ENCODE measurements at places on chromosomes 12 and 14.

DNA sequence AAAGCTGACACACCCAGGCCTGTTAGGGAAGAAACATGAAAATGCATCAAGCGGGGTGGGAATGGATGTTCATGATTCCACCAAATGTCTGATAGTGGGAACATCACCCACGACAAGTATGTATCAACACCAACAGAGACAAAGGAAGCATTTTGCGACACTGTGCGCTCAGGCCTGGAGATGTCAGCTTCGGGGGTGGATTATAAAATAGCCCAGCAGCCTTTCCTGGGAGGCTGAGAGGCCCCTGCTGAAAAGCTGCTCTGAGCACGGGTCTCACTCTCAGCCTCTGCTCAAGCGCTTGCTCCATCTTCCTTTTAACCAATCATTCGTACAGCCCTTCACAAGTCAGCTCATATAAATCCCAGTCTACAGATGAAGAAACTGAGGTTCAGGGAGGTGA is 213.5 kb downstream of the BCL11B start:
- DNase-seq: no peak

GRCh38 chr12:107349008-107349747 is 255.8 kb upstream of the CRY1 start:
- DNase-seq: peak; percentile 83

GRCh38 chr14:64992328-64992885 is 5.7 kb downstream of the FNTB start:
- no peak for DNase-seq

- peak; percentile 43 for DNase-seq
Measured at GRCh38 chr12:95881331-95881955, 22.7 kb downstream of the SNRPF start.

- DNase-seq: peak; percentile 34
Measured at GRCh38 chr12:99767809-99768208, 120.3 kb downstream of the GARIN6 start.

GRCh38 chr12:64383675-64384074 is 6.9 kb downstream of the C12orf56 start:
- DNase-seq: no peak

DNA sequence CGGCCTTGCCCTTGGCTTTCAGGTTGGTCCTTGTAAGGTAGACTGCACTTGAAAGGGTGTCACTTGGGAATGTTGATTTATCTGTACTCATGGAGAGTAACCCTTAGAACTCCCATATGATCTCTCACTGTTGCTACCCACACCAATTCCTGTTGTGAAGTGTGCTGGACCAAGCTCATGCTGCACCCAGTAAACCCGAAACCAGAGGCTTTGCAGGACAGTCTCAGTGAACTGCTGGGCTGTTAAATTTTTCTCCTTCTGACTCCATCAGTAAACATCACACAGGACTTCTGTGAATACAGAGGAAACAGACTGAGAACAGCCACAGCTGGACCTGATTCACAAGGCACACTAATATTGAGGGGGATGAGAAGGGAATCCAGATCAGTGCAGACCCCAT is 783.0 kb downstream of the TMEM121 start:
- DNase-seq: no peak

GRCh38 chr12:121653999-121654398 is 15.5 kb downstream of the MORN3 start:
- DNase-seq: no peak

DNA sequence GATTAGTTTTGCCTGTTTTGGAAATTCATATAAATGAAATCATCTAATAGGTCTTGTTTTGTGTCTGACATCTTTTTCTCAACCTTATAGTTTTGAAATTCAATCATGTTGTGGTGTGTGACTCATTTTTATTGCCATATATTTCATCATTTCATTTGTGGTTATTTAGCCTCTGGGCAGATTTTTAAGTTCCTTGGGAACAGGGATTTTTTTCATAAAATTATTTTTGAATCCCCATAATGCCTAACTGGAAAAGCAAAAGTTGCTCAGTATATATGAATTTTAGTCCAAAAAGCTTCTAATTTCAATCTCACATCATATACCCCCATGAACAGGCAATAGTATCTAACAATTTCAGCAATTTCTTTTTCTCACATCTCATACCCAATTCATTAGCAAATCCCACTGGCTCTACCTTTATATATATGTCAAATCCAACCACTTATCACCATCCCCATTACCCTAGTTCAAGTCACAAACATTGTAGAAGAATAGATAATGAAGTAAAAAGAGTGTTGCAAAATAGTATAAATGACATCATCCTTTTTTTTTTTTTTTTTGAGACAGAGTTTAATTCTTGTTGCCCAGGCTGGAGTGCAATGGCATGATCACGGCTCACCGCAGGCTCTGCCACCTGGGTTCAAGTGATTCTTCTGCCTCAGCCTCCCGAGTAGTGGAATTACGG is 2.6 kb upstream of the OR6J1 start:
- peak; percentile 89 for DNase-seq

- DNase-seq: peak; percentile 64
Measured at GRCh38 chr12:26124446-26125399, at the start of gene BHLHE41. BHLHE41 (minus strand) TSS chr12:26125037; CDS start chr12:26124779, 258 bp downstream.

GRCh38 chr14:71138448-71139293 is 231.4 kb downstream of the PCNX1 start:
- peak; percentile 53 for DNase-seq

- DNase-seq: no peak
Measured at GRCh38 chr12:46455648-46456352, 83.2 kb upstream of the SLC38A2 start.

DNA sequence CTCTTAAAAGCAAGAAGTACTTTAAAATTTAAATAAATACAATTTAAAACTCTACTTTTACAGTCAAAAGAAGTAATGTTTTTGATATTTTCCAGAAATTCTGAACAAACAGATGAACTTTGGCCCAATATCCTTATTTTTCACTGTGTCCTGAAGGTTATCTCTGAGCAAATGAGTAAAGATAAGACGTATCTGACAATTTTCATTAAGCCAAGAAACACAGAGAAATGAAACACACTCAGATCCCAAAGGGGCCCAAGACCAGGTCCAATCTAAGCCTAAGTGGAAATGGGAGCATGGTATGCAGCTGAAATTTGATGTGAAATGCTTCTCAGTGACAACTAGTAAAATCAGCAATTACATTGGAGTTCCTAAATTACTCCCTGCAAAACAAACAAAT is 105.6 kb upstream of the COCH start:
- no peak for DNase-seq

DNA sequence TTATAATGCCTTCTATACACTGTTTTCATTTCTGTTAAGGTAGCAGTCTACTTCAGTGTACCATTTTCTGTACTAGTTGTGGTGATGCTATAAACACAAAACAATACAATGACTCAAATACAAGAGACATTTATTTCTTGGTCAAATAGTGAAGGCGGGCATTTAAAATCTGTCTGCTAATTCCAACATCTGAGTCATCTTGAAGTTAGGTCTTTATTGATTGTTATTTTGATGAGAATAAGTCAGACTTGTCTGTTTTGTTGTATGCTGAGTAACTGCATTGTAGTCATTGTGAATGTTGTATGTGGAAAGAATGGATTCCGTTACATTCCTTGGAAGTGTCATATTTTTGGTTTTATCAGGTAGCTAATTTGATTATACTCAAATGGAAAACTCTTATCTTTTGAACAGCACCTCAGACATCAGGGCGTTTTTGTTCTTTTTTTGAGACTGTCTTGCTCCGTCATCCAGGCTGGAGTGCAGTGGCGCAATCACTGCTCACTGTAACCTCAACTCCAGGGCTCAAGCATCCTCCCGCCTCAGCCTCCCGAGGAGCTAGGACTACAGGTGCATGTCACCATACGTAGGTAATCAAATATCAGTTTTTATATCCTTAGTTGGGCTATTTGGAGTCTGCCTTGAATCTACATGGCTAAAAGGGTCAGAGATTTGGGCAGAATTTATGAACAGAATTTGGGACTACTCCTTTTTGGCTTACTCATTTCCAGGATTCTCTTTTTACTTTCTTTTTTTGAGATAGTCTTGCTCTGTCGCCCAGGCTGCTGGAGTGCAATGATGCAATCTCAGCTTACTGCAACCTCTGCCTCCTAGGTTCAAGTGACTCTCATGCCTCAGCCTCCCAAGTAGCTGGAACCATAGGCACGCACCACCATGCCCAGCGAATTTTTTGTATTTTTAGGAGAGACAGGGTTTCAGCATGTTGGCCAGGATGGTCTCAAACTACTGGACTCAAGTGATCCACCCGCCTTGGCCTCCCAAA is 56.8 kb downstream of the PAPLN start:
- DNase-seq: no peak

- DNase-seq: no peak
Measured at GRCh38 chr12:111022386-111022785, 102.0 kb upstream of the MYL2 start.

- DNase-seq: peak; percentile 64
Measured at GRCh38 chr14:61678975-61679374, 16.3 kb upstream of the HIF1A start.

GRCh38 chr12:108634341-108634751 is 652 bp upstream of the SELPLG start:
- DNase-seq: no peak

- peak; percentile 45 for DNase-seq
Measured at GRCh38 chr14:24971255-24971654, 78.7 kb downstream of the STXBP6 start.

GRCh38 chr14:58299401-58300330 is 1.3 kb downstream of the ARID4A start:
- no peak for DNase-seq

GRCh38 chr12:89210277-89210676 is 142.0 kb downstream of the DUSP6 start:
- no peak for DNase-seq

DNA sequence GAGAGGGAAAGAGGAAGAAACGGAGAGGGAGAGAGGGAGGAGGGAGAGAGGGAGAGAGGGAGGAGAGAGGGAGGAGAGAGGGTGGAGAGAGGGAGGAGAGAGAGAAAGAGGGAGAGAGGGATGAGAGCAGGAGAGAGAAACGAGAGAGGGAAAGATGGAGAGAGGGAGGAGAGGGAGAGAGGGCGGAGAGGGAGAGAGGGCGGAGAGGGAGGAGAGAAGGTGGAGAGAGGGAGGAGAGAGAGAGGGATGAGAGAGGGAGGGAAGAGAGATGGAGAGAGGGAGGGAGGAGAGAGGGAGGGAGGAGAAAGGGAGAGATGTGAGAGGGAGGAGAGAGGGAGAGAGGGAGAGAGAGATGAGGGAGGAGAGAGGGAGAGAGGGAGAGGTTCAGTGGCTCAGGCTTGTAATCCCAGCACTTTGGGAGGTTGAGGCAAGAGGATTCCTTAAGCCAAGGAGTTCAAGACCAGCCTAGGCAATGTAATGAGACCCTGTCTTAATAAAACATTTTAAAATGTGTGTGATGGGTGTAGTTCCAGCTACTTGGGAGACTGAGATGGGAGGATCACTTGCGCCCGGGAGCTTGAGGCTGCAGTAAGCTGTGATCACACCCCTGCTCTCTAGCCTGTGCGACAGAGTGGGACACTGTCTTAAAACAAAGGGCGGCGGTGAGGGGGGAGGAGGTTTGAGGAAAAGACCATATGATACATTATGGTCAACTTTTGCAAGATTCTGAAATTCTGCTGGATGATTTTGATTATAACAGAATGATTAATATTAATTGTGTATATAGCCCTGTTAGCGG is 21.3 kb upstream of the SNRPF start:
- no peak for DNase-seq

DNA sequence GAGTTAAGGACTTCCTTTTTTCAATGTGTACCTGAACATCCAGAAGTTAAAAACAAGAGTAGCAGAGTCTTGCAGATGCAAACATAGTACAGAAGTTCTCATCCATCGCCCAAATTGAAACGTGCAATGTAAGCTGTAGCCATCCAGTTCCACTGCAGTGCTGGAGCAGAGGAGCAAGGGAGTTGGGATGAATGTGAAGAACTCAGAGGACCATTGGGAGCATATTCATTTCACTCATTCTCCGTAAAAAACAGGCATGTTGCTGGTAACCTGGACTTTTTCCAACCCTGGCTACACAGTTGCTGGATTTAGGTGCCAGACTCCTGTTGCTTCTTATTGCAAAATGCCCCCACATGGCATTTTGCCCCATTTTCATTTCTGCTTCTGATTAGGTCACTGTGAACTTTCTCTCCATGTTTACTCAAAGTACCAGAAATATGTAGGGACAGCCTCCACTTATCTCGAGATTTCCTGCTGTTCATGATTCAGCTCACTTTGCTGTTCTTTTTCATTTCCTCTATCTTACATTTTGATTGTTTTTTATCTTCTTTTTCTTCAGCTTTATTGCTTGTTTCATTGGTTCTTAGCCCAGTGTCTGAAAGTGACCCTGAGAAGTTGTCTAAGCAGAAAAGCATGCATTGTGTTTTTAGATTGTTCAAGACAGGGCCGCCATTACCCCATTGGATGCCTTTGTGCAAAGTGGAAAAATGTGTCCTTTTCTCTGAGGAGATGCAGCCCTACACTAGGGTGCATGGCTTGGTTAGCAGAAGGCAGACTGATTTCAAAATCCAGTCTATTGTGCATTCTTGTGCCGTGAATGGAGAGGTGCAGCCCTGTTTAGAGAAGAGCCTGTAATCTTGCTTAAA is 109.0 kb upstream of the AMIGO2 start:
- DNase-seq: peak; percentile 91

- no peak for DNase-seq
Measured at GRCh38 chr12:7012024-7012607, 6.2 kb downstream of the LPCAT3 start.

DNA sequence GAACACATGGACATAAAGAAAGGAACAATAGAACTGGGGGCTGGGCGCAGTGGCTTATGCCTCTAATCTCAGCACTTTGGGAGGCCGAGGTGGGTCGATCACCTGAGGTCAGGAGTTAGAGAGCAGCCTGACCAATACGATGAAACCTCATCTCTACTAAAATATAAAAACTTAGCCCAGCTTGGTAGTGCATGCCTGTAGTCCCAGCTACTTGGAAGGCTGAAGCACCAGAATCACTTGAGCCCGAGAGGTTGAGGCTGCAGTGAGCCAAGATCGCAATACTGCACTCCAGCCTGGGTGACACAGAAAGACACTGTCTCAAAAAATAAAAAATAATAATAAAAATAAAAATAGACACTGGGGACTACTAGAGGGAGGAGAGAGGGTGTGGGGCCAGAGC is 154.5 kb downstream of the SEC23A start:
- no peak for DNase-seq

- no peak for DNase-seq
Measured at GRCh38 chr14:22798528-22798927, 16.7 kb downstream of the SLC7A7 start.

DNA sequence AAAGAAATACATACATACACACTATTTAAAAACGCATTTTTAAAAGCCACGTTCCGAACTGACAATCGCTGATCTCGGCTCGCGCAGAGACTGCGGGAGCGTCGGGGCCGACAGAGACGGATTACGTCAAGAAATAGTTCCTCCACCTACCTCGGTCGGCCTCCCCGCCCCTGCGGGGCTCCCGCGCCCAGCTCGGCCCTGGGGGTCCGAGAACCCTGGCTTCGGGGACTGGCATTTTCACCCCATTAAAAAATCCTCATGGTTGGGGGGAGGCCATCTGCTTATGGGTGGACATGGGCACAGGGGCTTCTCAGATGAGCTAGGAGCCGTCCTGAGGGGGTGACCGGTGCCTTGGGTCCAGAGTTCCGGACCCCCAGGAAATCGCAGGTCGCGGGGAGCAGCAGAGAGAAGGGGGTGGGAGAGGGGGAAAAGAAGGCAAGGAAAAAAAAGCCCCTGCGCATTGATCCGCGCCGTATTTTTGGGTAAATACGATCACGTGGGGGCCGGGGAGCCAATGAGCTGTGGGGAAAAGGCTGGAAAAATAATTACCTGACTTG is 324 bp upstream of the HOXC9 start:
- DNase-seq: peak; percentile 87

- no peak for DNase-seq
Measured at GRCh38 chr12:96590970-96591369, 101.6 kb downstream of the CFAP54 start.

- DNase-seq: no peak
Measured at GRCh38 chr12:57101892-57102695, 9.1 kb downstream of the STAT6 start.

Data from AG10803 (cell line).